SK-MEL-5 (cell line): ENCODE measurements at places on chromosomes 4 and X. TPM values are rescaled to one million over a fixed set of nuclear protein-coding genes. Genes with fewer than 3 reads are reported as not detected.

Gene DSPP
- not detected in 2 replicates for total RNA-seq

Gene PRDM5
- 6.9 and 7.8 TPM in 2 replicates for total RNA-seq

Gene NUP62CL
- 4.5 and 4.6 TPM in 2 replicates for total RNA-seq

Gene KLB
- total RNA-seq: not detected in 2 replicates

Gene LRRC66
- not detected in 2 replicates for total RNA-seq

Gene SMIM14
- 13.8 and 22.9 TPM in 2 replicates for total RNA-seq

Gene ZNF182
- 3.9 and 5.2 TPM in 2 replicates for total RNA-seq

Gene MAGEA1
- 2.2 and 2.5 TPM in 2 replicates for total RNA-seq

Gene HSPA4L
- total RNA-seq: 5.5 and 6.1 TPM in 2 replicates

Gene PTTG2
- total RNA-seq: not detected in 2 replicates

Gene SPATA4
- total RNA-seq: not detected in 2 replicates

Gene CETN2
- 26.8 and 30.8 TPM in 2 replicates for total RNA-seq

Gene SLC25A14
- 13.3 and 13.4 TPM in 2 replicates for total RNA-seq

Gene CLCN4
- 1.8 and 4.1 TPM in 2 replicates for total RNA-seq

Gene CXorf49
- not detected in 2 replicates for total RNA-seq

Gene ADGRL3
- 0.08 and 1.0 TPM in 2 replicates for total RNA-seq

Gene SMIM10L2A
- 0.03 TPM in 1 of 2 replicates, not detected in the other for total RNA-seq

Gene NPY2R
- total RNA-seq: not detected in 2 replicates

Gene ANOS1
- total RNA-seq: not detected in 2 replicates

Gene EXOC1L
- total RNA-seq: not detected in 2 replicates

Gene RBMXL3
- not detected in 2 replicates for total RNA-seq

Gene MTCP1
- 16.9 and 20.7 TPM in 2 replicates for total RNA-seq

Gene TEX13B
- total RNA-seq: 0.24 TPM in 1 of 2 replicates, not detected in the other

Gene PRR27
- total RNA-seq: not detected in 2 replicates

Gene RHOXF2
- not detected in 2 replicates for total RNA-seq

Gene TREX2
- total RNA-seq: 0.19 and 0.40 TPM in 2 replicates

Gene MMGT1
- 28.2 and 28.3 TPM in 2 replicates for total RNA-seq

Gene RBM41
- 7.6 and 8.3 TPM in 2 replicates for total RNA-seq

Gene TASL
- not detected in 2 replicates for total RNA-seq

Gene GSX2
- not detected in 2 replicates for total RNA-seq
